ENCODE measurements at places on chromosomes 13 and 19. TPM values are rescaled to one million over a fixed set of nuclear protein-coding genes. Genes with fewer than 3 reads are reported as not detected.

DNA sequence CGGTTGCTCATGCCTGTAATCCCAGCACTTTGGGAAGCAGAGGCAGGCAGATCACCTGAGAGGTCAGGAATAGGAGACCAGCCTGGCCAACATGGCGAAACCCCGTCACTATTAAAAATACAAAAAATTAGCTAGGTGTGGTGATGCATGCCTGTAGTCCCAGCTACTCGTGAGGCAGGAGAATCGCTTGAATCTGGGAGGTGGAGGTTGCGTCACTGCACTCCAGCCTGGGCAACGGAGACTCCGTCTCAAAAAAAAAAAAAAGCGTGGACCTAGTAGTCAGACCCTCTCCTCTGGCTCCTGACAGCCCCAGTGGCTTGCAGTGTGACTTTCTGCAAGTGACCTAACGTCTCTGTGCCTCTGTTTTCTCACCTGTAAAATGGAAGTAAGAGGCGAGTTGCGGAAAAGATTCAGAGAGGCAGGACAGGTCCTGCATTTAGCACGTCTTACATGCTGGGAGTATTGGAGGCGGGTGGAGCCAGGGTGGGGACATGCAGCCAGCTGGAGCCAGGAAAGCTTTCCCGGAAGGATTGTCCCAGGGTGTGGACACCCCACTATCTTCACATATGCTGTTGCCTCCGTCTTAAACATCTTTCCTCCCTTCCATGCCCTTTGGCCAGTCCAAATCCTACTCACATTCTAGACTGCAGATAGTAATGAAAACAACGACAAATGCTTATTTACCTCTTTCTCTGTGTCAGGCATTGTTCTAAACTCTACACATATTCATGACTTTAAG lies 2.9 kb downstream of the TUBB4A start:
- no peaks in the 10 kb centered on the region for H3K36me3 ChIP-seq
- H3K4me3 ChIP-seq: no peak overlapping the region
- H3K27ac ChIP-seq: no peak overlapping the region
- no peaks in the 10 kb centered on the region for H3K4me1 ChIP-seq

The BST2 gene
- 4.3 TPM for total RNA-seq

The AZU1 gene
- total RNA-seq: 0.17 TPM

The SLAIN1 gene
- 1.3 TPM for total RNA-seq

The CHERP gene
- 6.1 TPM for total RNA-seq

The CGB8 gene
- total RNA-seq: not detected

The UHRF1 gene
- total RNA-seq: 4.9 TPM

DNA sequence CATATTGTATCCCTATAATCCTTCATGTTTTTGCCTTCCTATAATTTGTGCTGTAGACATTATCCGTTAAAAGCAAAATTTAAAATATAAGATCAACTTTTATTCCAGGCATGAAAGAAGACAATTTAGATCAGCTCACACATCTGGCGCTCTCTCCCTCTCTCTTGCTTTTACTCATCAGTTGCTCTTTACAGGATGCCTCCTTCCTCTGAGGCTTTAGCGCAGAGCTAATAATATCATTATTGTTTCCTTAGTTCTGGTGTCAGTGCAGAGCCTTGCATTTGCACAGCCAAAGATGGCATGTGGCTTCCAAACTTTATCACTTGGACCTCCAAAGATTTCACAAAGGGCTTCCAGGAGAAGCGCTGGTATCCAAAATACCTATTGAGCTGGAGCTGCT lies 295.1 kb downstream of the FGF9 start:
- no peak overlapping the region for H3K27ac ChIP-seq
- H3K4me1 ChIP-seq: no peaks in the 10 kb centered on the region
- H3K27me3 ChIP-seq: no peaks in the 10 kb centered on the region
- DNase-seq: no peak
- no peak overlapping the region for H3K4me3 ChIP-seq
- no peaks in the 10 kb centered on the region for H3K36me3 ChIP-seq
